Activated T-cell treated with anti-CD3 and anti-CD28 coated beads, Interleukin-2, amount 50 U/mL, for 72 hours (primary cell): ENCODE measurements at places on chromosomes 3 and 15. TPM values are rescaled to one million over a fixed set of nuclear protein-coding genes. Genes with fewer than 3 reads are reported as not detected.

DNA sequence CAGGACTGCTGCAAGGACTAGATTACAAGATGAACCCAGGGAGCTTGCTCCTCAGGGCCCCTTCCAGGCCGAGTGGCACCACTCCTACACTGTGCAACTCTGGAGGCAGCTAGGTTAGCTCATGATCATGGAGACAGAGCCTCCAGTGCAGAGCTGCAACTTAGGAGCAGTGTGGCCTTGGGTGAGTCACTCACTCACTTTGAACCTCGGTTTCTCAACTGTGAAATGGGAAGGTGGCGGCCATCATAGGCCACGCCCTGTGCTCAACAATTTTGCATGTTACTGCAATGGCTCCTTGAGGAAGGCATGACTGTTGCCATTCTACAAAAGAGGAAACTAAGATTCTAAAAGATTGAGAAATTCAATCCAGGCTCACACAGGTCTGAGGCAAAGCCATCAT lies 11.2 kb upstream of the CXCR6 start:
- peaks cover 23% of the 10 kb centered on the region for H3K36me3 ChIP-seq
- no peaks in the 10 kb centered on the region for H3K4me1 ChIP-seq
- no peak for DNase-seq

DNA sequence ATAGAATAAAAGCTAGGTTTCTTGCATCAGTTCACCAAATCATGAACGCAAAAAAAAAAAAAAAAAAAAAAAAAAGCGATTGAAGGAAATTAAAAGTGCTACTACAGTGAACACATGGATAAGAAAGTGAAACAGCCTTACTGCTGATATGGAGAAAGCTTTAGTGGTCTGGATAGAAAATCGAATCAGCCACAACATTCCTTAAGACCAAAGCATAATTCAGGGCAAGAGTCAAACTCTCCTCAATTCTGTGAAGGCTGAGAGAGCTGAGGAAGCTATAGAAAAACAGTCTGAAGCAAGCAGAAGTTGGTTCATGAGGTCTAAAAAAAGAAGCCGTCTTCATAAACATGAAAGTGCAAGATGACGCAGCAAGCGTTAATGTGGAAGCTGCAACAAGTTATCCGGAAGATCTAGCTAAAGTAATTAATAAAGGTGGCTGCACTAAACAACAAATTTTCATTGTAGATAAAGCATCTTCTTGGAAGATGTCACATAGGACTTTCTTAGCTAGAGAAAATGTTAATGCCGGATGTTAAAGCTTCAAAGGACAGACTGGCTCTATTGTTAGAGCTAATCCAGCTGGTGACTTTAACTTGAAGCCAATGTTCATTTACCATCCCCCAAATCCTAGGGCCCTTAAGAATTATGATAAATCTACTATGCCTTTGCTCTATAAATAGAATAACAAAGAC lies 19.2 kb downstream of the P3H2 start:
- peak overlapping the region; percentile 47 for H3K4me3 ChIP-seq
- no peaks in the 10 kb centered on the region for H3K36me3 ChIP-seq
- no peak for DNase-seq

GRCh38 chr15:29852201-29852600 lies 29.9 kb upstream of the TJP1 start:
- no peak overlapping the region for H3K4me3 ChIP-seq
- peaks cover 9% of the 10 kb centered on the region for H3K27me3 ChIP-seq

Gene TF
- total RNA-seq: 1.7 TPM

Gene ADGRG7
- not detected for total RNA-seq

DNA sequence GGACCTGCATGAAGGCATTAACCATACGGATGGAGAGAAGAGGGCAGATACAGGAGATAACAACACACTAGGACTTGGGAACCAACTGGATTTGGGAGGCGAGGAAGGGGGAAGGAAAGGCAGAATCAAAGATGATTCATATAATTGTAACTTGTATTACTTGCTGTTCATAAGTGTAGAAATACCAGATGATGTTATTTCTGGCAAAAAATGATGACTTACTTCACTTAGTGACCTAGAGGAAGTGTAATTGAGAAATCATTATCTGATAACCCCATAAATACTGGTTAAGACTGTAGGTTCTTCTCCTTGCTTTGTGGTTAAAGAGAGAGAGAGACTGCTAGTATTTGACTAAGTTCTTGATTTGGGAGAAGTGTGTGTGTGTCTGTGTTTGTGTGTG lies 50.5 kb upstream of the GK5 start:
- H3K27ac ChIP-seq: no peak overlapping the region
- no peak overlapping the region for H3K4me3 ChIP-seq
- no peaks in the 10 kb centered on the region for H3K27me3 ChIP-seq
- H3K4me1 ChIP-seq: peaks cover 10% of the 10 kb centered on the region
- DNase-seq: no peak

Gene CISH
- total RNA-seq: 271 TPM

GRCh38 chr3:123431658-123432324 lies 17.1 kb downstream of the ADCY5 start:
- no peak overlapping the region for H3K4me3 ChIP-seq
- no peak overlapping the region for H3K27ac ChIP-seq
- H3K36me3 ChIP-seq: no peaks in the 10 kb centered on the region
- H3K27me3 ChIP-seq: peaks cover 9% of the 10 kb centered on the region
- H3K4me1 ChIP-seq: no peaks in the 10 kb centered on the region

DNA sequence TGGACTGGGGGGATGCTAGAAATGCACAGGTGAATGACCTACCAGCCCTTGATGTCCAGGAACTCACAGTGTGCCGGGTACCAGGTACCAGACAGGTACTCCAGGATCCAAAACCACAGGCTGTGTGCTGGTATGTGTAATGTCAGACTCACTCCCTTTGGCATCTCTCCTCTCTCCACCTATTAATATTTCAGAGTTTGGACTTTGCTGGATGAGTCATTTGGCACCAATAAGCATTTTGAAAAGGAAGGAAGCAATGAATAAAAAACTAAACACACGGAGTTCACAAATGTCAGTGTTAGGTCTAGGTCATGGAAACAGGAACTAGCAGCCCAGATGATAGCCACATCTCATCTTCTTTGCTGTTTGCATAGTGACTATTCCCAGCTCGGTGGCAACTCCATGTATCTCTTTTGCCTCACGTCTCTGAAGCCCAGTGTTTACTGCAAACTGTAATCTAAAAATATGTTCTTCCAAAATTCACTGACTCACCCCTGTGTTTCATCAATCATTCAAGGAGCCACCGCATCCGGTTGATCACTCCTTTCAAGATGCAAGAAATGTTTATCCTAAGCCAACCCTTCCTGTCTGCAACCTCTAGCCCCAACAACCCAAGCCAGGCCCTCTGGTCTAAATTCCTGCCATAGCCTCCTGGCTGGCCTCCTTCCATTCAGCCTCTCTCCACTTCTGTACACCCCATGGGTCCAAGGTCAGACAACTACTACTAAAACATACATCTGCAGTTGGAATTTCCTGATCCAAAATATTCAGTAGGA lies 8.4 kb downstream of the ITGB5 start:
- H3K36me3 ChIP-seq: no peaks in the 10 kb centered on the region
- peaks cover 38% of the 10 kb centered on the region for H3K27me3 ChIP-seq
- peak overlapping the region; percentile 7 for H3K4me3 ChIP-seq
- peaks cover 13% of the 10 kb centered on the region for H3K4me1 ChIP-seq

Gene FBXW12
- total RNA-seq: not detected

Gene ZCWPW2
- total RNA-seq: 0.35 TPM

GRCh38 chr3:39990532-39990931 lies 181.1 kb downstream of the MYRIP start:
- no peak overlapping the region for H3K4me3 ChIP-seq
- peaks cover 24% of the 10 kb centered on the region for H3K27me3 ChIP-seq
- H3K36me3 ChIP-seq: no peaks in the 10 kb centered on the region

Gene C3orf38
- total RNA-seq: 37.3 TPM

GRCh38 chr3:13261892-13262291 lies 158.2 kb downstream of the NUP210 start:
- DNase-seq: no peak
- peaks cover 8% of the 10 kb centered on the region for H3K4me1 ChIP-seq
- H3K36me3 ChIP-seq: no peaks in the 10 kb centered on the region

- DNase-seq: no peak
- H3K36me3 ChIP-seq: no peaks in the 10 kb centered on the region
- no peak overlapping the region for H3K27ac ChIP-seq
- H3K4me3 ChIP-seq: no peak overlapping the region
- H3K4me1 ChIP-seq: no peaks in the 10 kb centered on the region
Measured at GRCh38 chr3:86993704-86994103, 2.8 kb upstream of the VGLL3 start.

GRCh38 chr15:95972041-95972553 lies 358.4 kb upstream of the NR2F2 start:
- no peak overlapping the region for H3K4me3 ChIP-seq
- H3K36me3 ChIP-seq: no peaks in the 10 kb centered on the region
- H3K4me1 ChIP-seq: no peaks in the 10 kb centered on the region
- peaks cover 19% of the 10 kb centered on the region for H3K27me3 ChIP-seq
- H3K27ac ChIP-seq: no peak overlapping the region
- DNase-seq: no peak

Gene TM4SF18
- total RNA-seq: not detected

GRCh38 chr3:31862666-31863279 lies 118.3 kb downstream of the OSBPL10 start:
- no peaks in the 10 kb centered on the region for H3K4me1 ChIP-seq
- no peak overlapping the region for H3K27ac ChIP-seq
- no peak overlapping the region for H3K4me3 ChIP-seq
- no peak for DNase-seq

Gene DTX3L
- 43.9 TPM for total RNA-seq

DNA sequence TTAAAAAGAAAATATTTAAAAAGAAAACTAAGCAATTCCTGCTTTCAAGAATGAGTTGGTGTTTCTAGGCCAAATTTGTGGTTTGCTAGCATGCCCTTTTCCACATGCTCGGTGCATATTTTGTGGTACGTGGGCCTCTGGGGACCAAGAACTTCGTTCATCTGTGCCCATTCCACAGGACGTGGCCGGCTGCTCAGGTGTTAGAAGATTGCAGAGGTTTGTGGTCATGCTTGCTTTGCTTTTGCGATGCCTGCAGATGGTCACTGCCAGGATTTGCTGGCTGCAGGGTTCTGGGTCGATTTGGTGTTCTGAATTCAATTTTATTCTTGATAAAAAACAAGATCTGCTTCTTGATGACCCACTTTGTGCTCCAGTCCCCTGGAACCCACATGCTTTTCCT lies 7.5 kb downstream of the PSTPIP1 start:
- DNase-seq: no peak
- no peaks in the 10 kb centered on the region for H3K27me3 ChIP-seq
- peaks cover 96% of the 10 kb centered on the region for H3K4me1 ChIP-seq
